Activated B cell treated with CpG ODN at 0.5 μM for 24 hours (primary cell): ENCODE measurements at places on chromosomes 1 and 21.
A peak's percentile ranks its signal among the peaks of the same experiment; 100 is the strongest.

- DNase-seq = no peak
Observed at GRCh38 chr1:67642629-67643028, 42.4 kb upstream of the GADD45A start.

GRCh38 chr1:150559656-150560010, 10.4 kb downstream of the ADAMTSL4 start:
- no peak for DNase-seq

- DNase-seq = no peak
Observed at GRCh38 chr1:16721871-16722641, 18.3 kb upstream of the RNU1-4 start.

DNA sequence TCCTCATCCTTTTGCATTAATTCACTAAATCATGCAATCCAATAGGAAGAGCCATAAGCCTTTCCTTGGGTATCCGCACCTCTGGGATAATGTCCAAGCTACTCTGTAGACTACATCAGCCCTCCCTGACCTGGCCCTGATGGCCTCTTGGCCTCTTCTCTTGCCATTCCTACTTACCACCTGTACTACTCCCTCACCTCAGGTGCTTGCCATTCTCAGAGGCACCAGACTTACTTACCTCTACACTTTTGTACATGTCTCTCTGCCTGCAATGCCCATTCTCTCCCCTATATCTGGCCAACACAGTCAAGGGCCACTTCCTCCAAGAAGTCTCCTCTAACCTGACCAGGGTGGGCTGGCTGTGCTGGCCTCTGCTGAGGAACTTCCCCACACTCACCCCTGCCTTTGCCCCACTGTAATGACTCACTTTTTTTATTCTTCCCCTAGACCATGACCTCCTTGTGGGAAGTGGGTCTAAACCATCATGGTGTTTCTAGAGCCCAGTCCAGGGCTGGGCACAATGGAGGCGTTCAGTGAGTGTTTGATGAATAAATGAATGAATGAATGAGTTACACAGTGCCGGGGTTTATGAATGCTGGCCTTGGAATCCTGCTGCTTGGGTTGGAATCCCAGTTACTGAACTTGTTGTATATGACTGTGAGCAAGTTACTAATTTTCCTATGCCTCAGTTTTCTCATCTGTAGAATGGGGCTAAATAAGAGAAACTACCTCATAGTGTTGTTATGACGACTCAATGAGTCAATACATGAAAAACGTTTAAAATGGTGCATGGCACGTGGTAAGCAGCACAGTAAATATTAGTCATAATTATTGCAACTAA, 179.8 kb downstream of the FOXD2 start:
- no peak for DNase-seq

DNA sequence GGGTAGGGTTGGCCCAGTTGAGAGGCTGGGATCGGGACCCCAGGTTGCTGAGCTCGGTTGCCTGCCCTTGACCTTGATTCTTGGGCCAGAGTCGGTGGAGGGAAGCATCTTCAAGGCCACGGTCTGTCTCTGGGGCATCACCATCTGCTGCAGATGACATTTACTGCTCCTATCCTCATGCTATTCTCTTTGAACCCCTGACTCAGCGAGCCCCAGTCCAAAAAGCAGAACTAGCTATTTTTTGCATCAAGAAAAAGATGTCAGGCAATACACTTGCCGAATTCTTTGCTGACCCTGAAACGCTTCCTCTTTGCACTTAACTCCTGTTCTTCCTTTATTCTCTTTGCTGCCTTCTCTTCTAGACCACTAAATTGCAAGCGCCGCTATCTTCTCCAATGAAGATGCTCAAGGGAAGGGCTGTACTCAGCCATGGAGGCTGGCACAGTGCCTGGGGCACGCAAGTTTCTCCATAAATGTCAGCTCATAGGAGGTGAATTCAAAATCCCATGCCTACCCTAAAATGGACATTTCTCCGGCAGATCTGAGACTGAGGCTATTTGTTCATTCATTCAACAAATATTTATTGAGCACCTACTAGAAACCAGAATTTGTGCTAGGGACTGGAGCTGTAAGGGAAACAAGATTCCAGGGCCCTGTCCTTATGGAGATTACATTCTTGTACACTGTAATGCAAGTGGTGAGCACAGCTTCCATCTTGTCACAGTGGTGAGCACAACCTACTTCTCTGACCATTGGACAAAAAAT, 20.5 kb upstream of the CAPZB start:
- no peak for DNase-seq

- no peak for DNase-seq
Observed at GRCh38 chr1:196860323-196860884, 27.4 kb upstream of the CFHR4 start.

- DNase-seq = no peak
Observed at GRCh38 chr1:15718199-15718601, 17.9 kb upstream of the SLC25A34 start.

GRCh38 chr1:209547626-209548025, 35.9 kb upstream of the CAMK1G start:
- DNase-seq = no peak

DNA sequence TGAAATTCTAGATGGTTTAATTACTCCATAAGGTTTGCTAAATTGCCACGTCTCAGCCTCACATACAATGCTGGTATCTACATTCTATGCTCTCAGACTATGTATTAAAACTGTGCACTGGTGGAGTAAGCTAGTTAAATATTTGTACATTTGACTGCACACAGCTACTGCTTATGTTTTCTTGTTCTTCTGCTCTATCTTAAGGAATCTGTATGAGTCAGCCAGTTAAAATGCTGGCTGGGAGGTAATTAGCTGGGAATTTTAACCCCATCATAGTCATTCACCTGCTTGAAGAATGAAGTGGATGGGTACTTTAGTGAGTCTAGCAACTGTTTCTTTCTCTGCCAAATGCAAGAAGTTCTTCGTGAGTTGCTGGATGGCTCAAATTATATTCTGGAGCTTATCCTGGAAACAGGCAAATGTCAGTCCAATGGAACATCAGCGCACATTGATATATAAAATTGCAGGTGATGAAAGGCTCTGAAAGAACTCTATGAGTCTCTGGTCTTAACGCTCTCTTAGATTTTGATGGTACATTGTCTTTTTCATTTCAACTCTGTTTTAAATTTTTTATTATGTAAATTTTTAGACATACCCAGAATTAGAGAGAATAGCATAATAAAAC, 83.4 kb downstream of the BACH1 start:
- no peak for DNase-seq

DNA sequence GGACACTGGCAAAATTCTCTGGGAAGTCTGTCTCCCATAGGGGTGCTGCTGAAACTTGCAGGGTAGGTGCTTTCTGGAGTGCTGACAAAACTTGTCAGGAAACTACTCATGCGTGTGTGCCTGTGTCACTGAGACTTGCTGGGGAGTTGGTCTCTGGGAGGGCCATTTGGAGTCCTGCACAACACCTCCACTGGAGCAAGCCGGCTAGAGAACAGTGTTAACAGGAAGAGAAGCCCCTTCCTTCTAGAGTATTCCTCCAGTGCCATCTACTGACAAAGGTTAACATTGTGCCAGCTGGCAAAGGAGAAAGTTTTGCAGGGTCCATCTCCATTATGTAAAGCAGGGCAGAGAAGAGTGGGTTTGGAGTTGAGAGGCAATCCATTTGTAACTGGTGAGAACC, 30.0 kb downstream of the ZMYM4 start:
- DNase-seq = no peak

DNA sequence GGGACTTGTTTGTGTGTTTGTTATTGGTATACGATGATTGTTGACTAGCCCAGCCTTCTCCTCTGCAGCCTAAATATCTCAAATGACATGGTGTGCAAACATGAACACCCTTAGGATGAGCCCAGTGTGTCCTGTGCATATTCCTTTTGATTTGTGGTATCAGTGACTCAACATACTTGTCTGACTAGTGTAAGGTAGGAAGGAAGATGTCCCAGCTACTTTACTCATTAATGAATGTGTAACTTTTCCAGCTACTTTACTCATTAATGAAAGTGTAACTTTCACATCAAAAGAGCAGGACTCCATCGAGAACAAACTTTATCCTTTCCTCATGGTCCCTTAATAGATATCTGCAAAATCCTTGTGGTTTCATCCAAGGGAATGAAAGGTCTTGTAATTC, 2.7 kb upstream of the ZNF692 start:
- no peak for DNase-seq

- no peak for DNase-seq
Observed at GRCh38 chr1:14110040-14110439, 410.1 kb downstream of the PRDM2 start.

DNA sequence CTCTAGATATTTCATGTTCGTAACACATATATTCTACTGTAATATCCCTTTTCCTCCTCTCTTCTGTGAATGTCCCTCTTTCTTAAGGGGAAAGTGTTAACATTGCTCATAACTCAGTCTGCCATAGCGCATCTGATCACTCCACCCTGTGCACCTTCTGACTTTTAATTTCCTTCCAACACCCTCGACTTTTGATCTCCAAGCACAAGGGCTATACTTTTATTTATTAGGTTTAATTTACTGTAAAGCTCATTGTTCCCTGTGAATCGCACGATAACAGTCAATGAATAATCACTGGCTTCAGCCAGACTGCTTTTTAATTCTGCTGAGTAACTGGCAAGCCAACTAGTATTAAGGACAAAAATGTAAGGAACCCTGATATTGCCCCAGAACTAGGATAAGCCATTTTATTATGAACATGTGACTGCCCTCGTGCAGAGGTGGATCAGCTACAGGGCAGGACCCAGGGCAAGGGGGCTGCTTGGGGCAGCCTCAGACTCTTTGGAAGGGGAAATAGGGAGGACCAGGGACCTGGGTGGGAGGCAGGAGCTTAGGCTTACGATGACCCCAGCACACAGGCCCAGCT, 2.6 kb upstream of the ETS2 start:
- no peak for DNase-seq

GRCh38 chr1:9384751-9385245, 92.1 kb downstream of the SPSB1 start:
- no peak for DNase-seq

DNA sequence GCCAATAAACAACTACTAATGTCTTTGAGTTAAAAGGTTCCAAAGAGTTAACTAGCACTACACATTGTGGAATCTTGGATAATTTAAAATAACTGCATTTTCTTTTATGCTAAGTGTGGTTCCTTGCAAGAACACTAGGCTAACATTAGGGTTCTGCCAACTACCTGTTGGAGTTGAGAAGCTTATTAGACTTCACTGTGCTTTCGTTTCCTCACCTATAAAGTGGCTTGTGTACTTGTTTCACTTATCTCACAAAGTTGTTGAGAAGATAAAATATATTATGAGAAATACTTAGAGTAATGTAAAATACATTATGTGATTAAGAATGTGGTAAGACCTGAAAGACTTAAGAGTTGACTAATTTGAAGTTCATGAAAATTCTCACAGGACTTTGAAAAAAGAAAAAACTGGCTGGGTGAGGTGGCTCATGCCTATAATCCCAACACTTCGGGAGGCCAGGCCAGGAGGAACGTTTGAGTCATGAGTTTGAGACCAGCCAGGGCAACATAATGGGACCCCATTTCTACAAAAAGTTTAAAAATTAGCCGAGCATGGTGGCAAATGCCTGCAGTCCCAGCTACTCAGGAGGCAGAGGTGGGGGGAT, 5.6 kb upstream of the RRAGC start:
- no peak for DNase-seq

DNA sequence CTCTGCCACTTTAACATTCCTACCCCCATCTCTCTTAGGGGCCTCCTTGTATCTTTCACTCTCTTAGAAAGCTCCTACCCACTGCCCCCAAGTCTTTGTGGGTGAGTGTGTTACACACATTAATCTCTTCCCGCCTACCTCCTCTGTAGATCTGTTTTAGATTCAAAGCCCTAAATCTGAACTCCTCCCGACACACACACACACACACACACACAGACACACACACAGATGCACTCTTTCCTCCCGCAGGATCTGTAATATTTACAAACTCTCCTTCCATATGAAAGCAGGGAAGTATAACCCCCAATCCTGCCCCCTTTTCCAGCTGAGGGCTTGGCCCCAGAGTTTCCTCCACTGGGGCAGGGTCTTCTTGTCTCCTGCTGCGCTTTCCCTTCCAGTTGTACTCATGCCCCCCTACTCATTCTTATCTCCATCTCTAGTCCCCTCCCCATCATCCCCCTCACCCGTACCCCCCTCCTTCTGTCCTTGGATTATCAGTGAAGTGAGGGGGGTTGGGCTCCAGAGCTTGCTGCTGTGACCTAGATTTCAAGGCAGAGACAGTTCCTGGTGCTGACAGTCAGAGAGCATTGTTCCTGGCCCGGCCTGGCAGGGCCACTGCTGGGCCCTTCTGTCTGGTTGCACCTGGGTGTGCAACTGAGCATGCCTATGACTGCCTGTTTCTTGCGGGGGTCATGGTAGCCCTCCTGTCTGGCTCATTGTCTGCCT, 4.3 kb downstream of the PEA15 start:
- DNase-seq = no peak

DNA sequence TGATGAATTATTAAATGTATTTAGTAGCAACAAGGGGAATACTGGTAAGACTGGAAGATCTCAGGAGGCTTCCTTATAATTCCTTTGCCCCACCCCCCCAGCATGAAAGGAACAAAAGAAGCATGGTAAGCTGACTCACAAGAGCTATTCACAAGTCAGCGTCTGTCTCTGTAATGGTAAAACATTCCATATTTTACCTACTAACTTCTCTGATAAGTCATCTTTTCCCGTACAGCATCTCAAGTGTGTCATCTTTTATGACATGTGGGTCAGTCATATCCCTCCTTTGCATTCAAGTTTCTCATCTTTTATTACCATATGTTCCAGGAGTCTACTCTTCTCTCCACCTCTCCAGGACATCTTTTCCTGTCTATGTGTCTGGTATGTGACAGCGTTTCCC, 241.3 kb downstream of the PLA2G4A start:
- DNase-seq = no peak

DNA sequence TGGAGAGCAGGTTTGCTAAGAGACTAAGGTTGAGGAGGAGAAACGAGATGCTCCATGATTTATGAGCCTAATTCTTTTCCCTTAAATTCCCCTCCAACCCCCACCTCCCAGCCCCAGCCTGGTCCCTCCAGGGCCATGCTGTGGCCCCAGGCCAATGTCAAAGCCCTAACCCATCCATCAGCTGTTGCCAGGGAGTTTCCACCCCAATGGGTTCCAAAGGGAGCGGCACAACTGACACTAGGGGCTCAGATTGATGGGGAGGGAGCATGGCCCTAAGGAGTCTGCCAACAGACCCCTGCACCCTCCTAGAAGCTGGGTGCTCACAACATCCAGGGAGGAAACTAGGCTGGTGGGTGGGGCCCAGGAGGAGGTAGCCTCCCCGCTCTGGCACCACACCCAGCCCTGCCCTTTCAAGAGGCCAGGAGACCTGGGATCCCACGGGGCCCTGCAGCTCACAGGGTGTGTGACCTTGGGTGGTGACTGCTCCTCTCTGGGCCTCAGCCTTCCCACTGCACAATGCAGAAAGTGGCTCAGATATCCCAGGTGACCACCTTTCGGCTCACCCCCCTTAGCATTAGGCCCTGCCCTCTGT, 12.9 kb downstream of the AHDC1 start:
- no peak for DNase-seq

- DNase-seq = peak; percentile 58
Observed at GRCh38 chr21:41367945-41368734, 6.3 kb downstream of the MX2 start.
